ENCODE measurements at places on chromosomes 7 and 10.

DNA sequence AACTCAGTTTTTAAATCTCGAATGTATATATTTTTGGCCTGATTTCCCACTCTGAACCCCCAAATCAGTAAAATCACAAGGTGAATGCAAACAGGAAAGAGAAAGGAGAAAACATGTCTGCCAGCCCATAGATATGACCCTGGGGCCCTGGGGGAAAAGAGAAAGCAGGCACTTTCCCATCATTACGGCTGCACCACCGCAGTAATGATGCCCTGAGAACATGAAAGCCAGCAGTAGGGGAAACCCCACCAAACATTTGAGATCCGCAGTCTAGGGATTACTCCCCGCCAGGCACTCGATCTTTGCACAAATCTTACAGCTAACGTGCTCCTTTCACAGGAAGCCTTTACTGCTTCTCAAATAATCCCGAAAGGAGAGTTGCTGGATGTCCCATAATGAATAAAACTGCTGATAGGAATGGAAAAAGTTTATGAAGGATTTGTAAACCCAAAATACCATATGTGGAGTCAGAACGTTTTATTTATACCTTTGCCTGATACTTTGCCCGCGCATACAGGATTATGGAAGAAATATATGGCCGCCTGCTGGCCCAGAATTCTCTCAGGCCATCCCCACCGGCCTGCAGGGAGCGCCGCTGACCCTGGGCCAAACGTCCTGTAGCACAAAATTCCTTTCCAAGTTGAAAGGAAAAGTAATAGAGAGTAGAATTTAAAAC, 180.0 kb upstream of the INHBA start:
- no peak for DNase-seq

- no peak for DNase-seq
These were observed 17.6 kb downstream of the IFIT5 start for GRCh38 chr10:89431977-89432376.

DNA sequence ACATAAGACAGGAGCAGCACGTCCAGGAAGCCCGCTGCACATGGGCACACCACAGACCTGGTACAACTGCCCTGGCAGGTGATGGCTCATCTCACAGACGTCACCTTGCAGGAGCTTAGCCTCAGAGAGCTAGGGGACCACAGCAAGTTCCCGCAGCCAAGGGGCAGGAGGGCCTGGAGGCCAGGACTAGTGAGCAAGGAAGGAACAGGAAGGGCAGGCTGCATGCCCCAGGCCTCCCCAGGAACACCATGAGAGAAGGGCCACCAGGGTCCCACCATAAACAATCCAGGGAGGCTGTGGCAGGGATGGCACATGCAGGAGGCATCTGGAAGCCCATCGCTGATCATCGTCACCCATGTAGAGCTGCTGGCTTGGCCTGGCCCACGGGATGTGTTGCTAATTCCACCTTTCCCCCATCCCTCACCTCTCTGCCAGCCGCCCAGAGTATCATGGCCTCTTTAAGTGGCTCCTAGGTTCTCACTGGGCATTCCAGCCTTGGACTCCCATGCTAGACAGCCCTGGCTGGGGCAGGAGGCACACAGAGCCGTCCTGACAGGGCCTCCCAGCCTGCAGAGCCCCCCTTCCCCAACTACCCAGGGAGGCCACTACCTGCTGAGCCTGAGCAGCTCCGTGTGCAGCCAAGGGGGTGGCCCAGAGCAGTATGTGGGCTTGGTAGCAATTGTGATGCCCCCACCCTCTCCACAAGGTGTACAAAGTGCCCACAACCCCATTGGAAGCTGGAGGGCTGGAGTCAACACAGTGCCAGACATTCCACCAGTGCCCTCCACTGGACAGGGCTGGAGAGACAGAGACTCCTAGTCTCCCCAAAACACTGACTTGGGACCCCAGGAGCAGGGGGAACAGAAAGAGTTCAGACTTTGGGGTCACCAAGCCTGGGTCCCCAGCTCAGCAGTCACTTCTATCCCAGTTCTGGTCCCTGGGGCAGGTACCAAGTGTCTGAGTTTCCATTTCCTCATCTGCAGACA, 35.5 kb downstream of the GRID1 start:
- DNase-seq, result no peak

- DNase-seq, result no peak
These were observed 17.3 kb upstream of the SEMA3C start for GRCh38 chr7:80935991-80936780.

- DNase-seq, result peak; percentile 82
These were observed 701 bp downstream of the STK17A start for GRCh38 chr7:43583424-43584194.

GRCh38 chr7:12211711-12212485, 804 bp downstream of the TMEM106B start:
- DNase-seq, result no peak

GRCh38 chr10:50346942-50347341, 95.6 kb upstream of the ASAH2 start:
- no peak for DNase-seq

- DNase-seq, result no peak
These were observed 51.0 kb downstream of the FBXW4 start for GRCh38 chr10:101644002-101644401.

- DNase-seq, result peak; percentile 64
These were observed 12.9 kb downstream of the MYOZ1 start for GRCh38 chr10:73628405-73628804.

DNA sequence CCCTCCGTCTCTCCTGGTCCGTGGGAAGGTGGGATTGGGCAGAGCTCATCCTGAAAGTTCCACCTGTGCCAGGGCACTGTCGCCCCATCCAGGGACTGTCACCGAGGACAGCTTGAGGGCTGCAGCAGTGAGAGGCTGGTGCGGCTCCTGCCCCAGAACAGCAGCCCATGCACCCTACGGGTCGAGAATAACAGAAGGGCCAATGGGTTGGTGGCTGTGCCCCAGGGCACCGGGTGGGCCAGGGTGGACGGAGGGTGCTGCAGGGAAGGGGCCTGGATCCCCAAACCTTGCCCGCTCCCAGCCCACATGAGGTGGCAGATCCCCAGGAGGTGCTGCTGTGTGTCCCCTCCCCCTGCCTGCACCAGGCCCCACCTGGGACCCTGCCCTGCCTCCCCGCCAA, 23.9 kb downstream of the UNCX start:
- DNase-seq, result no peak

DNA sequence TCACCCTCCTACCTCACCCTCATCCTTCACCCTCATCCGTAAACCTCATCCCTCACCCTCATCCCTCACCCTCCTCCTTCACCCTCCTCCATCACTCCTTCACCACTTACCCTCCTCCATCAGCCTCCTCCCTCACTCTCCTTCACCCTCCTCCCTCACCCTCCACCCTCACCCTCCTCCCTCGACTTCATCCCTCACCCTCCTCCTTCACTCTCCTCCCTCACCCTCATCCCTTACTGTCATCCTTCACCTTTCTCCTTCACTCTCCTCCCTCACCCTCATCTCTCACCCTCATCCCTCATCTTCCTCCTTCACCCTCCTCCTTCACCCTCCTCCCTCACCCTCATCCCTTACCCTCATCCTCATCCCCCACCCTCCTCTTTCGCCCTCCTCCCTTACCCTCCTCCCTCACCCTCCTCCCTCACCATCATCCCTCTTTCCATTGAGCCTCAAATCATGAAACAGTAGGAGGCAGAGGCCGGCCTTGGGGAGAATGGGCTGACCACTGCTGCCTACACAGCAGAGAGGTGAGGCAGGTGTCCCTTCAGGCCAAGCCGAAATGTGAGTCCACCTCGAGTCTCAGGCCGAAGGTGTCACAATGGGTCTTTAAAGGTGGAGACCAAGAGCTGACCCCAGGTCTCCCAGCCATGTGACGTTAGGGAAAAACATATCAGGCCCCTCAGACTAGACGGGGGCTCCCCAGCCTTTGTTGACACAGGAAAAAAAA, 53.0 kb downstream of the PDGFA start:
- peak; percentile 6 for DNase-seq

- no peak for DNase-seq
These were observed 309.6 kb upstream of the MKI67 start for GRCh38 chr10:128435811-128436210.

DNA sequence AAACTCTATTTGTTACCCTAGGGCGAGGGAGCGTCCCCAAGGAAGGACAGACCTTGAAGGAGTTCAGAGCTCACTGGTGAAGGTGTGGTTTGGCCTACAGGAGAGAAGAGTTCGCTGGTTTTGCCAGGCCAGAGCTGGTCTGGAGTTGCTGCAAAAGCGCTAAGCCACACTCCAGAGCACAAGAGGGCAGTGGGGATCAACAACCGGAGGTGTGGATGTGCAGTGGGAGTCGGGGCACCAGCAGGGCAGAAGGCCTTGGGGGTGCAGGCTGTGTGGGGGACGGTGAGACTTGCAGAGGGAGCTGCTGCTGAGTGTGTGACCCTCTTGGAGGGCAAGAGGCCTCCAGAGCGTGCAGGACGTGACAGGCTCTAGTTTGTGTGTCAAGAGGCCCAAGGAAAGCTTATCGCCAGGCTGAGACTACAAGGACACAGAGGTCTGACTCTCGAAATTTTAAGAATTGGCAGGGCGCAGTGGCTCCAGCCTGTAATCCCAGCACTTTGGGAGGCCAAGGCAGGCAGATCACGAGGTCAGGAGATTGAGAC, 14.3 kb upstream of the CUL1 start:
- DNase-seq, result no peak

DNA sequence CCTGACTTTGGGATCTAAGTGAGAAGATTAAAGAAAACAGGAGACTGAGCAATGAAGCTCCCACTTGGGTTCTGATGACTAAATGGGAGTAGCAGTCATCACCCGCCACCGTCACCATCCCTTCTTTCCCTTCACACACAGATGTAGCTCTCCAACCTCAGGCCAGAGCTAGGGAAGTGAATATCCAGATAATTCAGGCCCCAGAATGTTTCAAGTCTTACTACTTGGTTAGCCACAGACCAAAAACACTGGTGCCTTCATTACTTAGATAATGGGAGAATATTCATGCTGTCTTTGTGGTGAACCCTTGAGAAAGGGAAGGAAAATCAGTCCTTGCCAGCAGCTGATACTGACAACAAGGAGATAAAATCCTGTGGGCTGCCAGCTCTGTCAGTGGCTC, 100.7 kb downstream of the OSBPL3 start:
- no peak for DNase-seq

GRCh38 chr10:16681521-16681920, 135.7 kb downstream of the RSU1 start:
- DNase-seq, result no peak

DNA sequence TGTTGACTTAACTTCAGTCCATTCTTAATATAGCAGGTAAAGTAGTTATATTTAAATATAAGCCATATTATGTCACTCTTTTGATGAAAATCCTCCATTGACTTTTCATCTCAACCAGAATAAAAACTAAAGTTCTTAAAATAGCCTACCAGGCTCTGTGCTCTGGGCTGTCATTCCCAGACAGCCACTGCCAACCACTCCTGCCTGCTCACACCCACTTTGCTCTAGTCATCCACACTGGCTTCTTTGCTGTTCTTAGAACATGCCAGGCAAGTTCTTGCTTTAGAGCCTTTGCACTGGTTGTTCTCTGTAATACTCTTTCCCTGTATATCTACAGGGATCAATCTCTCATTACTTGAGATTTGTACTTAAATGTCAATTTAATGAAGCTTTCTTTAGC, 80.6 kb downstream of the ZEB1 start:
- no peak for DNase-seq

DNA sequence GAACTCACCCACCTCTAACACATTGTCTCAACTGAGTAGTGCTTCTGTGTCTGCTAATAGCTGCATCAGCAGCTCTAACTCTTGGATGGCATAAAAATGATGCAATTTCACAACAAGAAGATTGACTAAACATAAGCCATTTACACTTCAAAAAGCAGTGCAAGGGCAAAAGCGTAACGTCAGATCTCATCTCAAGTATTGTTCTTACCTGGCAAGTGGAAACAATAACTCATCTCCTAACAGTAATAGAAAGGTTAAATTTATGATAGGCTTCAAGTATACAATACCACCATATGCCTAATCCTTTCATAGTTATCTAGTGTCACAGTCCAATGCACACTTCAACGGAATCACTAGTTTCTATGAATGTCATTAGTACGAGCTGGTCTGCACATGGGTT, 14.8 kb downstream of the TPK1 start:
- DNase-seq, result no peak

GRCh38 chr10:33612551-33612950, 278.1 kb upstream of the NRP1 start:
- DNase-seq, result no peak

GRCh38 chr7:4085937-4086691, 596.0 kb upstream of the FOXK1 start:
- DNase-seq, result no peak

GRCh38 chr7:30029696-30030095, 1.5 kb downstream of the PLEKHA8 start:
- DNase-seq, result no peak

- no peak for DNase-seq
These were observed 62.3 kb upstream of the BTBD16 start for GRCh38 chr10:122208571-122209430.

DNA sequence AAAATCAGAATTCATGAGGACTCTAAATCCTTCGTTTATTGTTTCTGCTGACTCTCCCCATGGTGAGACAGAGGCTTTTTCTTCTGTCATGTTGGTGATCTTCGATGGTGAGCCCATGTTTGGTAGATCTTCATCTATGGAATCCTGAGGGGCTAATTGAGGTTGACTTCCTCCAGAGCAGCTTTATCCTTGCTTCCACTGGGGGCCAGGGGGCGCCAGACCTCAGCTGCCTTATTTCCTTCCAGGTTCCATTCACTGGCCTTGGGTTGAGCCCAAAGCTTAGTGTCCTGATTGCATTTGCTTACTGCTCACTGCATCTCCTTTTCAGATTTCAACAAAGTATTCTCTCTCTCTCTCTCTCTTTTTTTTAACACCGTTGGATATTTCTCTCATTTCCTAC, 80.7 kb downstream of the GCC1 start:
- DNase-seq, result no peak

DNA sequence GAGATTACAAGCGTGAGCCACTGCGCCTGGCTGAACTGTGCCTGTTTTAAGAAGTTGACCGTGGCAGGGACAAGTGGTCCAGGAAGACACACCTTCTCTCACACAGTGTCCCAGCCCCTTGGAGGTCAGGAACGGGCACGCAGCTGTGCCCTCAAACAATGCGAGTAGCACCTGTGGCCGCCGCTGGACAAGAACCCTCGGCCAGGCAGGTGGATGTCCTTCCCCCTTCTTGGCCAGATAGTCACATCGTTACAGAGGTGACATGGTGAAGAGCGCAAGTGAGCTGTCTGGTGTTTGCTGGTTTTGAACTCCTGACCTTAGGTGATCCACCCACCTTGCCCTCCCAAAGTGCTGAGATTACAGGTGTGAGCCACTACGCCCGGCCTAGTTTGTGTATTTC, 8.8 kb downstream of the ZFAND2A start:
- no peak for DNase-seq

DNA sequence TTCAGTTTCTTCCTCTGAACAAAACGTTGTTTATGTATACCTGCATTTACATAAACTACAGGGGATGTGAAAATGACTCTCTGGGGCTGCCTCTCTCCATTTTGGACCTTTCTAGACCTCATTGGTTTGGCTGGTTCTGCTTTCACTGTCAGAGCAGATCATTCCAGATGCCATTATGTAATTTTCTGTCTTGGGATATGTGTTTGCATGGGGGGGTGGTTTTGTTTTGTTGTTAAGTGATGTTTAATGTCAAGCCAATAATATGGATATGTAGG, 172.4 kb downstream of the LRRC4 start:
- no peak for DNase-seq

GRCh38 chr10:13340068-13340467, 8.0 kb downstream of the SEPHS1 start:
- DNase-seq, result no peak

- DNase-seq, result no peak
These were observed 36.5 kb downstream of the COBL start for GRCh38 chr7:51280156-51280555.

- DNase-seq, result no peak
These were observed 244.8 kb downstream of the PRKG1 start for GRCh38 chr10:51319173-51319435.
